ENCODE measurements at places on chromosomes 3 and 15.

DNA sequence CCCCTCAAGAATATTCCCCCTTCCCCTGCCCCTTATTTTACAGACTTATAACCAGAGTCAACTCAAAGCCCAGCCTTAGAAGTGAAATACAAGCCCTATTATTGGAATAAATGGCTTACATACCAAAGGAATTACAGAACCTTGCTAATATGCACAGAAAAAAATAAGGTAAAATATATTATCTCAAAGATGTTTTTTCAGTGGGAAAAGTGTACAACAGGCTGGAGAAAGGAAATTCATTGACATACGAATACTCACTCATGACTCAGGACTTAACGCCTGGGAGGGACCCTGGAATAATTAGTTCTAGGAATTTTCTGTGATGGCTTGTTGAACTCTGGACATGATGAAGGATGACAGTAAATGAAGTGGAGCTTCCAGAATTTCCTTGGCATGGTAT, 27.0 kb downstream of the ARL14 start:
- DNase-seq, result no peak

DNA sequence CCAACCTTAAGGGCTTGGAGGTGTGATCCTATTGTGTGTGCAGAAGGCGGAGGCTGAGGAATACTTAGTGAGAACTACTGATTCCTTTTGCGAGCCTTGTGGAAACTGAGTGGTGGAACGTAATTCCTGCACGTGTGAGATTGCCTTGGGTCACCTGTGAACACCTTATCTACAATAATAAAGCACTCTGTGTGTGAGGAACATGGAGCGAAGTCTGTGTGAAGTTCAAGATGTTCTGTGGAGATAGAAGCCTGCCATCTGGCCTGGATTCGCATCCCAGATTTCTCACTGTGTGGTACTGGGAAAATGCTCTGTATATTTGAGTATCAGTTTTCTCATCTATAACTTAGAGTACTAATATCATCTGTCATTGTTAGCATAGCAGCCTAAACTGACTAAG, 179.5 kb upstream of the PDZRN3 start:
- DNase-seq, result no peak

- DNase-seq, result peak; percentile 52
Measured at GRCh38 chr3:73070675-73071575, 9.5 kb downstream of the EBLN2 start.

- no peak for DNase-seq
Measured at GRCh38 chr15:33146051-33146450, 48.5 kb downstream of the FMN1 start.

DNA sequence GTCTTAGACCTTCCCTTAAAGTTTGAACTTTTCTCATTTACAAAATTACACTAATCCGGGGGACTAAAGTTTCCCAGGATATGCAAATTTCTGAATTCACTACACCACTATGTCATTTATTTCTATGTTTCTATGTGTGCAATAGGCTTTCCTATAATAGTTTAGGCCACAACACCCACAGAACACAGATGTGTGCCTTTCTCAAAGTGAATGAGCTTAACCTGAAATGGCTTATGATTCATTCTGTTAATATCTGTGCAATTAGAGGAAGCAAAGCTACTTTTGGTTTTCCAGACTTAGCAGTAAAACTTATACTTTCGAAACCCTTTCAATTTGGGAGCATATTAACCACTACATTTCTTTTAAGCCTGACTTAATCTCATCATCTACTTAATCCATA, 748.1 kb downstream of the GBE1 start:
- DNase-seq, result no peak

GRCh38 chr3:193897731-193898180, 238.2 kb upstream of the HES1 start:
- no peak for DNase-seq

GRCh38 chr3:15646851-15647511, 45.4 kb downstream of the BTD start:
- peak; percentile 95 for DNase-seq

GRCh38 chr15:50531766-50532165, 14.7 kb downstream of the USP50 start:
- no peak for DNase-seq

GRCh38 chr15:69637818-69638217, 185.2 kb downstream of the RPLP1 start:
- no peak for DNase-seq

GRCh38 chr3:188449421-188449820, 295.5 kb downstream of the LPP start:
- no peak for DNase-seq

GRCh38 chr3:61315871-61316270, 64.6 kb upstream of the FHIT start:
- no peak for DNase-seq

- DNase-seq, result no peak
Measured at GRCh38 chr15:83776986-83777385, 123.1 kb downstream of the ADAMTSL3 start.

DNA sequence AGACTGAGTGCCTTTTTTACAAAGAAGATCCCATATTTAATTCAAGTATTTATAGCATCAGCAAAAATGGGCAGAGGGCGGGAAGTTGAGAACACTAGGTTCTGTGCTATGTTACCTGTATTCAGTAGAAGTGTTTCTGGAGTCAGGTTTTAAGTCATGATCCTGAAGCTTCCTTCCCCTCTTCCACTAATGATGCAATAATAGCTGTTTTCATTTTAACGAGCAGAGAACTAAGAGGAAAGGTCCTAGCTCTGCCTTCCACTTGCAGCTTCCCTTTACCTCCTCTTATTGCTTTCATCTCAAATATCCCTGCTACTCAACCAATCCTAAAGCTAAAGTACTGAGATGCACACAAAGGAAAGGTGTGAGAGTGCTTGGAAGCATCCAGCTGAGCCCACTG, 16.9 kb upstream of the TMOD3 start:
- no peak for DNase-seq

DNA sequence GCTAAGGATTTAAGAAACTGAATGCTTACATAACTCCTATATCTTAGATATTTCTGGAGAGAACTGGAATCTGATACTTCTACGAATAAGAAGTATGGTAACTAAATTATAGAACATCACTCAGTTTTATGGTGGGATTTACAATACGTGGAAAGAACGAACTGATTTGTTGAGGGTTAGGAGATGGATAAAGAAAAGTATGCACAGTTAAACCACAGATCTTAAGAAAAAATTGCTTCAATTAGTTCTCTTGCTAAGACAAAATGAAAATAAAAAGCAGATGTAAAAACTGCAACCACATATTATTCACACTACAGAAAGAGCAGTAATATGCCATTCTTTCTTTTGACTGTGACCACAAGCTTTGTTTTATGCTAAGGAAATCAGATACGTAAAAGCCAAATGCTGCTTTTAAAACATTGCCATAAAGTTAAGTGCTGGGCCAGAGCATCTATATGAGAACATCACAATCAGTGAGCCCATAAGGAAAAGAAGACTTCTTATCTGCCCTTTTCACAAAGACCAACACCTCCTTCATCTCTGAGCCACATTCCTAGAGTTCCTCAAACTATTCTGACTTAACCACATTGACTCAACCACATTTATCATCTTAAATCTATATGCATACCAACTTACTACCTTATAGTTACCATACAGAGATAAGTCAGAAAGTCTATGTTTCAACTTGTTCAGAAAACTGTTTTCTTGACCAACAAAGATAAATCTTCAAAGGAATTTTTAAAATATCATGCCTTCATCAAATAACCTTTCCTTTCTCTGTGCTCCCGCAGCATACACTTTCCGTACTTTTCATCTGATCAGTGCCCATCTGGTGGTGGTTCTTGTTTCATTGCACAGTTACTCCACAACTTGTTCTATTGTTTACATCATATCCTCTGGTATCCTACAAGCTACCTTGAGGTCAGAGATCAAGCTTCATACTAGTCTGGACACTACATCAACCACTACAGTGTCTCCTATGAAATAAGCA, 61.7 kb downstream of the FSIP1 start:
- DNase-seq, result peak; percentile 47
